NCI-H1417 treated with DMSO at 0.1 percent for 48 hours (cell line): ENCODE measurements at places on chromosomes 1 and 21.

DNA sequence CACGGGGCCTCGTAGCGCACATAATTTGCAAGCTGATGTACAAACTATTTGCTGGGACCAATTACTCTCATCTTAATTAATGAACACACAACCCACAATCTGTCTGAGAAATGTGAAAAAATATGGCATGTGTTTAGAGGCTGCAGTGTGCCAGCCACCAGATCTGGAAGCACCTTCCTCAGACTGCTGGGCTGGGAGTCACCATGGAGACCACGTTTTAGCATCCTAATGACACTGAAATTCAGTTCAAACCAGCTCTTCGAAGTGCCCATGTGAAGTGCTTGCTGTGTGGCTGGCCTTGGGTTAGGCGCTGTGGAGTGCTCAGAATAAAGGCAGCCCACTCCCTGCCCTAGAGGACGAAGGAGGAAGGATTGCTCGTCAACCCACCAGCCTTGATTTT lies 482.4 kb downstream of the OMA1 start:
- DNase-seq = no peak

DNA sequence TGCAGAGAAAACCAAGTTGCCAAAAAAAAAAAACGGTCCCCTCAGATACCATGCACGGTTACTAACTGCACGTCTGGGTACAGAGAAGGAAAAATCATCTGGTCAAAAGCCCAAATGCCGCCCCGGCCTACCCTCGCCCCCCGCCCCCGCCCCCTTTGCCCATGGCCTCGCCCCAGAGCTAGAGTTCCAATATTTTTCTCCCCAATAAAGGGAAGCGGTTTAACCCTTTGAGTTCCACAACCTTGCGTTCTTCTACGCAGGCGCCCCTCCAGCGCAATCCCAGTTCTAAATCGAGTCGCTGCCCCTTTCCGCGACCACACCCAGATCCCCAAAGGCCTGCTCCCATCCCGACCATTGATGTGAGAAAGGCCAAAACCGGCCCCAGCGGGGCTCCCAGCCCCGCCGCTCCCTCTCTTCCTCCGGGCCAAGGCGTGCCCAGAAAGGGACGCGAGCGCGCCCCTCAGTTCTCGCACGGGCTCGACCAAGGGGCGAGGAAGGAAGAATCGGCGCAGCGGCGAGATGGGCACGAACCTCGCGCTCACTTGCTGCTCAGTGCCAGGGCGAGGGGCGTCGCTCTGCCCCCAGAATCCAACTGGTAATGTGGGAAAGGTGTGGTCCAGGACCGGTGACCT lies 797 bp downstream of the WDR47 start:
- no peak for DNase-seq

DNA sequence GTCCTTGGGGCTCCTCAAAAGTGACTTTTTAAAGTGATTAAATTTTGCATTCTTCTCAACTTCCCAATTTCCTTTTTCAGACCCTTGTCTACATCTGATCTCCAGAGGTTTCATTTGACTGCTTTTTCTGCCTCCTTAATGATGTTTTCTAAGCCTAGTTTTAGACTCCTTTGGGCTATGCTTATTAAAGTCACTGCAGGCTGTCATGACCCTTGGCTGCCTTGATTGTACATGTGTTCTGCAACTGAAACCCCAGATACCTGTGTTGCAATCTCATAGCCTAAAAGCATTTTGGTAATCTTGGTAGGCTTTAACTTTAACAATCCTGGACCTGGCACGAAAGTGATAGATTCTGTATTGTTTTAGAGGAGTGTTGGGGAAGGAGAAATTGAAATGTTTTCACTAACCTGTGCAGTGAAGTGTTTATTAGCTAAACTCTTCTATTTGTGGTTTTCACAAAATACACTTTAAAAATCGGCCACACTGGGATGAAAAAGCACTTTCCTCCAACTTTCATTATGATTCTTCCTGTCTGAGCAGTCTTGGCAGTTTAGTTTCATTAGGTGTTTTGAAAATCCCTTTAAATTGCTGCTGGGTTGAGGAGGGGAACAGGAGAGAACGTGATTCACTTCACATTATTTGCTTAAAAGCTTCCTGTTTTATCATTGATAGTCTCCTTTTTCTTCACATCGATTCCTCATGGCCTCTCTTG lies 4.9 kb downstream of the MACO1 start:
- DNase-seq = no peak

GRCh38 chr1:58162952-58163550 lies 383.5 kb downstream of the OMA1 start:
- no peak for DNase-seq

DNA sequence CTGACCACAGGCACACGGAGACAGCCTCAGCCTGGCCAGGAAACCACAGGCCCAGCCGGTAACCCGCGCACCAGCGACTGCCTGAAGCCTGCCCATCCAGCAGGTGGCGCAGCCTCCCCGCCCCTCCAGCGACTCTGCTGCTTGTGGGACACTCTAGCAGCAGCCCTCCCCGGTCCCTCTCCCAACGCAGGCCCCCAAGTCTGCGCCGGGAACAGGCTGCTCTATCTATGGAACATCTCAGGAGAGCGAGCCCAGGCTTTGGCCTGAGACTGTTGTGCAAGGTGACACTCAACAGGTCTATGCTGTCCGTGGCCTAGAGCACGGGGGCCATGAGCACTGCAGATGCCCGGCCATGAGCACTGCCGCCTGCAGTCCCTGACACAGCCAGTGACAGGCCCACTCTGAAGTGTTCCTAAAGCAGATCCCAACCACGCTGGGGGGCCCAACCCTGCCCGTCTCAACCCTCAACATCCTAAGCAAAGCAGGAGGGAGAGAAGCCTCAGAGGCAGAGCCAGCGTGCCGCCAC lies 28.4 kb downstream of the WDR4 start:
- no peak for DNase-seq

GRCh38 chr21:32753818-32754585 lies 17.6 kb downstream of the PAXBP1 start:
- DNase-seq = no peak

DNA sequence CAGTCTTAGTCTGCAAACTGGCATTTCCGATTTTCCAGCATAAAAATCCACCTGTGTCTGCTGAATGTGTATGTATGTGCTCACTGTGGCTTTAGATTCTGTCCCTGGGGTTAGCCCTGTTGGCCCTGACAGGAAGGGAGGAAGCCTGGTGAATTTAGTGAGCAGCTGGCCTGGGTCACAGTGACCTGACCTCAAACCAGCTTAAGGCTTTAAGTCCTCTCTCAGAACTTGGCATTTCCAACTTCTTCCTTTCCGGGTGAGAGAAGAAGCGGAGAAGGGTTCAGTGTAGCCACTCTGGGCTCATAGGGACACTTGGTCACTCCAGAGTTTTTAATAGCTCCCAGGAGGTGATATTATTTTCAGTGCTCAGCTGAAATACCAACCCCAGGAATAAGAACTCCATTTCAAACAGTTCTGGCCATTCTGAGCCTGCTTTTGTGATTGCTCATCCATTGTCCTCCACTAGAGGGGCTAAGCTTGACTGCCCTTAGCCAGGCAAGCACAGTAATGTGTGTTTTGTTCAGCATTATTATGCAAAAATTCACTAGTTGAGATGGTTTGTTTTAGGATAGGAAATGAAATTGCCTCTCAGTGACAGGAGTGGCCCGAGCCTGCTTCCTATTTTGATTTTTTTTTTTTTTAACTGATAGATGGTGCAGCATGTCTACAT lies 2.5 kb upstream of the OLFML3 start:
- DNase-seq = no peak

DNA sequence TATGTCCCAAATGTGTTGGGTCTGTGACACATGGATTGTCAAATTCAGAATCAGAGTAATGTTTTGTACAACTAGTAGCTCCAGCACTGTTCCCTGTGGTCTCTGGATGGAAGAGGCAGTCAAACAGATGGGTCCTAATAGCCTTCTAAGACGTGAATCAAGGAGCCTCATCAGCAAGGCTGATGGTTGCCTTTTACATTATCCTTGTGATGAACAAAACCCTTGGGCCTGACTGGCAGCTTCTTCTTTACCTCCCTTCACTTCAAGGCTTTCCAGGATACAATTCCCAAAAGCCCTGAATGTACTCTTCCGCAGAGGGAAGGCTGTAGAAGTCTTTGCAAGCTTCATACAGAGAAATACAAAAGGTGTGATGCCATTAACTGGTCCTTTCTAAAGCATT lies 633.3 kb downstream of the USP25 start:
- DNase-seq = no peak

DNA sequence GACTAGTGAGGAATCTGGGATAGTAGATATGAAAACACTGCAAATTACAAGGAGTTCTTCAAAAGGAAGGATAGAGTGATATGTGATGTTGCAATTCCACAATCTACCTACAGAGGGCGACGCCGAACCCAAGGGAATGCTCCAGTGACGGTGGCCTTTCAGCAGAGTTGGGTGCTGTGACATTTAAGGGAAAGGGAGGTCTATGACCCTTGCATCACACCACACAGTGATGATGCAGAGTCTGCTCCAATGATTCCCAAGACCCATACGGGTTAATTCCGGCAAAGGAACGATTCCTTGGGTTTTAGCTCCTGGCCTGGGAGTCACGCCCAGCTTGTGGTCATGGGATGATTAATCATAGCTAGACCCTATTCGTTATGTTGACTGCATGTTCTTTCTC lies 123.0 kb upstream of the IGSF21 start:
- DNase-seq = no peak

DNA sequence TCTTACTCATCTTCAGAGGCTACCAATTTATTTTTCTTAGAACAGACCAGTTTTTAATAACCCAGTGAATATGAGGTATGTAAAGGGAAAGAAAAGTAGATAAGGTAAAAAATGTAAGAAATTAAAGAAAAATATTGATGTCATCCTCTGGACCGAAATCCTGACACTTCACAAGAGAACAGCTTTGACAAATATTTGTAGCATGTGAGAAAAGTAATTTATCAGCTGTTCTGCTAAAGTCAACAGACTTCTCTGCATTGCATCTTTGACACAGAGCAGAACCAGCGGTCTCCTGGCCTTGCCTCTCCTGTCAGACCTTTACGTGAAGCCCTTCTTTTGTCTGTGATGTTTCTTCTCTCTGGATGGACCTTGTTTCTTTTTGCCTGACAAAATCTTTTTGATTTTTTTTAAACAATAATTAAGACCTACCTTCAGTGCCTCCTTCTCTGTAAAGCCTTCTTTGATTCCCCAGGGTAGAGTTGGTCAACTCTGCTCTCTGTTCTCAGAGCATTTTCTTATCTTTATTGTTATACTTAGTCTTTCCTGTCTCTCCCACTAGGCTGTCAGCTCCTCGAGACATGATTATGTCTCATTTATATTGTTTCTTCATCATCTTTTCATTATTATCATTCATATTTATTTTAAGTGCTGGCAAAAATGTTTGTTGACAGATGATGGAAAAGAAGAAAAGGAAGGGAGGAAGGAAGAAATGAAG lies 35.4 kb downstream of the RGS4 start:
- DNase-seq = no peak

DNA sequence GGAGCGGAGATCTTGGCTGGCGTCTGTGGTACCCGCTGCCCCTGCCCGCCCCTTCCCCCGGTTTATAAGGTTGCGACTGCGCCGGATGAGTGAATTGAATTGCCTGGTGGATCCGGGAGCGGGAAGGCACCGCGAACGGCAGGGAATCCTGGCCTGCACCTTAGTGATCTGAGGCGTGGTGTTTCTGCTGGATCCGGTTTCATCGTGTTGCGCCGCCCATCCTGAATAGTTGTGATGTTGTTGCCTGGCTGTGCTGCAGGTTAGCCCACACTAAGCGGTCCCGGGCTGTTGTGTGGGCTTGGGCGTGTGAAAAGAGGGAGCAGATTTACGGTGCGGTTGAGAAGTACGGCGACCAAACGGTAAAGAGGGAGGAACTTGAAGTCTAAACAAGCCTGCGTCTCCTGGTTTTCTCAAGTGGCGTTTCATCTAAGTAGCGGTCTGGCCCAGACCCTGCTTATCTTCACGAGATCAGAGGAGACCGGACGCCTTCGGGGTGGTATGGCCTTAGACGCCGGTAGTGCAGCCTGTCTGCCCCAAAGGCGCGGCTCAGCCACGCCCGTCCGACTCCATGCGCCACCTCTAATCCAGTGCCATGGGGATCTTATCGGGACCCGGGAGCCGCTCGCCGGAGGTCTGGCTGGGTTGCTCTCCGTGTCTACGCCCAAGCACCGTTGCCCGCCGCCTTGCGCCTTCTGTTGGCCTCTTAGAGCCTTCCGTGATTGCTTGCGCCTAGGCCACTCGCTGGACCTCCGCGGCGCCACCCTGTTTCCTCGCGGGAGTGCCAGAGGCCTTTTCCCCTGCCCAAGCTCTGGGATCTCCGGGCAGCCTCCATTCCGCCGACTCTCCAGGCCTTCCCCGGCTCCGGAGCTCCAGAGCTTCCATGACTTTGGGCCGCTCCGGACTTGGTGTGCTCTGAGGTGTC lies 87.5 kb upstream of the RHOU start:
- DNase-seq = no peak

DNA sequence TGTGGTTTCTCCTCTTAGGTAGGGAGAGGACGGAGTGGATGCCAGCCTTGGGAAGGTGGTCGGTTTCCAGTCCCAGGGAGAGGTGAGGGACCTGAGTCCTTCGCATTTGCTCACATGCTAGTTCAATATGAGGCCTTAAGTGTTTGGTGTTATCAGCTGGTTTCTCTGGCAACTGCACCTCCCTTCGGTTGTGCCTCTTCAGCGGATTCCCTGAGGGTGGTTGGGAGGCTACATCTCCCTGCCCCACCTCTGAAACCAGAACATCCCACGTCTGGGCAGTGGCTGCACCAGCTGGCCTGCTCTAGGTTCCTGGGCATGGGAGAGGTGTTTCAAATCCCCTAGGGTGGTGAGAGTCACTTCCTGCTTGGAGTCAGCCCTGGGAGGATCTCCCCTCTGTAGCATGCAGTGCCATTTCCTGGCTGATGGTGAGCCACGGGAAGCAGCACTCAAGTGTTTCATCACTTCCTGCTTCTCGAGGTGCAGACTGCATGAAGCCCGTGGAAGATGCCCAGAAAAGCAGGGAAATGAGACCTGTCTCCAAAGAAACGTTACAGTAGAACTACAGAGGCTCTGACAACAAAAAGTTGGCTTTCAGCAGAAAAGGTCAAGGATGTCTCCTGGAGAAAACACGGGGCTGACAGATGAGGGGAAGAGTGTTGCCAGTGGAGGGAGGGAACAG lies 4.5 kb downstream of the TMEM125 start:
- no peak for DNase-seq

- DNase-seq = no peak
Observed at GRCh38 chr1:54850069-54850730, 36.8 kb downstream of the DHCR24 start.

- no peak for DNase-seq
Observed at GRCh38 chr1:77832901-77833300, 53.5 kb downstream of the MIGA1 start.
